ENCODE measurements at places on chromosomes 7 and 10.

DNA sequence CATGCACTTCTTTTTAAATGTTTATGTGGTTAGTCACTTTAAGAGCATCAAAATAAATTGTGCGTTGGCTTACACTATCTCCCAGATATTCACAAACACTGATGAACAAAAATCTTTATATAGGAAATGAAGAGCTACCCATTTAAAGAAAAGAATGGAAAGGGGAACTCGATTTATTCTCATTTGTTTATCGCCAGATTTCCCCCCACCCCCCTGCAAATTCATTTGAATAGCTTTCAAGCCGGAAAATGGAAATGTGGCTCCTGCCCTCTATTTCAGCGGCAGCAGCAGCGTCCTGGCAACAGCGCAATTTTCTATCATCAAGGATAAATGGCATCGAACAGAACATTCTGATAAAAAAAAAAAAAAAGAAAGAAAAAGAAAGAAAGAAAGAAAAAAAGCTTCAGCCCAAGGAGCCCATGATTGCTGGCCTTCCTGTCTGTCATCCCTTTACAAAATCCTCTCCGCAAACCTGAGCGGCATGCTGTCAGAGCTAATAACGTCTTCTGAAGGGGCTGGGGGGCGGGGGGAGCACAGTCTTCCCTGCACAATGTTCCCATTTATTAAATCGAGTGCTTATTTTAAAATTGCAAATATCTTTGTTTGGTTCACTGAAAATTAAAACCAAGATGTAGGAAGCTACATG is 13.7 kb upstream of the DLX6 start:
- no peak for DNase-seq

DNA sequence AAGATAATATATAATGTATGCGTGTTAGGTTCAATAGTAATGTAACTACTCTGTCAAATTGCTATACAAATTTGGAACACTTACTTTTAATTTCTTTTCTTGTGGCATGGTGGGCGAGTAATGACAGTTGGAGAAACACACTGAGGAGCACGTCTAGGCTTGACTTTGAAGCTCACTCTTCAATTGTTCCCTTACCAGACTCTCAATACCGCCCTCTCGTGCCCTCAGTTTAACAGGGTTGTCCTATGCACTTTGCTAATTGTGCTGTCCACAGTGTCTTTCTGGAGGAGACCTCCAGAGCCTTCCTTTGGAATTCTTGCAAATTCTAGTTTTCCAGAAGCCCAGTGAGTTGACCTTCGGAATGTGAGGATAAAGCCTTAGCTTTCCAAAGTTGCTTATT is 107.2 kb upstream of the RELN start:
- no peak for DNase-seq

DNA sequence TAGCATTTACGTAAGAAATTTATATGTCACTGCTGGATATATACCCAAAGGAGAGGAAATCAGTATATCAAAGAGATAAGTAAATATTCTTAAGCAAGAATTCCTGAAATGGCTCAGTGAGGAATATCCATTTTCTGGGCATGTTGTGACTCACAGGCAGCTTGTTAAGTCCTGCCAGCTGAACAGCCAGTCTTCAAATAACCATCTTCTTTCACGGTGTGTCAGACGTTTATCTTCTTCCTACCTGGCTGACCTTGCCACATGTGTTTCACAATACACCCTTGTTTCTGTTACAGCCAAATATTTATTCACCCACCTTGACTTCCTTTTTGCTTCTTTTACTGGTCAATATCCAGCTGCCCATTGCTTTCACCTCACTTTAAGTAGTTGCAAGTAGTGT is 648.1 kb downstream of the ANKRD7 start:
- DNase-seq = peak; percentile 64

- DNase-seq = no peak
Measured at GRCh38 chr7:157875230-157876179, 538.7 kb downstream of the DNAJB6 start.

GRCh38 chr10:11177926-11178471 is 160.3 kb downstream of the CELF2 start:
- no peak for DNase-seq

GRCh38 chr10:5089865-5090264 is 4.3 kb upstream of the AKR1C3 start:
- DNase-seq = no peak

- no peak for DNase-seq
Measured at GRCh38 chr7:8831376-8831775, 398.0 kb downstream of the NXPH1 start.

DNA sequence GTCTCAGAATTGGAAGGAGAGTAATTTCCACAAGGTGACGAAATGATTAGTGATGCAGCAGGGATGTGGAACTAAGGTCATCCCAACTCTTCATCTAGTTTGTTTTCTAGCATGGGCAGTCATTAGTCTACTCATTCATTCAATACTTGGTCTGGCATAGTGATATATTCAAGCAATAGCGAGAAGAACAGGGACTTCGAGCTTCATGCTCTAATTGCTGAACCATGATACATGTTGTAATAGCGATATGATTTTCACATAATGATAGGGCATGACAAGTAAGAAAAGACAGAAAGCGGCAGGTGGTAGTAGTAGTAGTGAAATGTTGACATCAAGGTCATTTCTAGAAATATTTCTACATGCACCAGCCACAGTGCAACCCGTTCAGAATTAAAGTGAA is 652.1 kb downstream of the PHTF2 start:
- DNase-seq = peak; percentile 34

- no peak for DNase-seq
Measured at GRCh38 chr7:130278860-130279259, 12.2 kb downstream of the CPA2 start.

DNA sequence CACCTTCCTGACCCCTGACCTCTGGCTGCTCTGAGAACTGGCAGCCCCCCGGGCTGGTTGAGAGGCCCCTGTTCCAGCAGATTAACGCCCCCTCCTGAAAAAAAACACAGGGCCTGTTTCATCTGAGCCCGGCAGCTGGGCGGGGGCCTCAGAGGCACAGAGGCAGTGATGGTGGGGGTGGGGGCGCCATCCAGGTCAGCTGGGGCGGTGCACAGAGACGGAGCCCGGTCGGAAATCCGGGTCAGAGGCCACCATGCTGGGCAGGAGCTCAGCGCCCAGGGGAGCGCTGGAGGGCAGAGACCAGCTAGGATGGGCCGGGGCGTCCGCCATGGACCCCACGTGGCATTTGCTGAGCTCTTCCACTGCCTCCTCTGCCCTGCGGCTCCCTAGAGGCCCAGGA is 68.0 kb downstream of the UNCX start:
- no peak for DNase-seq

GRCh38 chr10:133124357-133125211 is 35.4 kb upstream of the KNDC1 start:
- DNase-seq = no peak

- no peak for DNase-seq
Measured at GRCh38 chr7:131972251-131972650, 415.8 kb upstream of the PODXL start.

- DNase-seq = no peak
Measured at GRCh38 chr7:30525429-30525828, 20.8 kb upstream of the GGCT start.

DNA sequence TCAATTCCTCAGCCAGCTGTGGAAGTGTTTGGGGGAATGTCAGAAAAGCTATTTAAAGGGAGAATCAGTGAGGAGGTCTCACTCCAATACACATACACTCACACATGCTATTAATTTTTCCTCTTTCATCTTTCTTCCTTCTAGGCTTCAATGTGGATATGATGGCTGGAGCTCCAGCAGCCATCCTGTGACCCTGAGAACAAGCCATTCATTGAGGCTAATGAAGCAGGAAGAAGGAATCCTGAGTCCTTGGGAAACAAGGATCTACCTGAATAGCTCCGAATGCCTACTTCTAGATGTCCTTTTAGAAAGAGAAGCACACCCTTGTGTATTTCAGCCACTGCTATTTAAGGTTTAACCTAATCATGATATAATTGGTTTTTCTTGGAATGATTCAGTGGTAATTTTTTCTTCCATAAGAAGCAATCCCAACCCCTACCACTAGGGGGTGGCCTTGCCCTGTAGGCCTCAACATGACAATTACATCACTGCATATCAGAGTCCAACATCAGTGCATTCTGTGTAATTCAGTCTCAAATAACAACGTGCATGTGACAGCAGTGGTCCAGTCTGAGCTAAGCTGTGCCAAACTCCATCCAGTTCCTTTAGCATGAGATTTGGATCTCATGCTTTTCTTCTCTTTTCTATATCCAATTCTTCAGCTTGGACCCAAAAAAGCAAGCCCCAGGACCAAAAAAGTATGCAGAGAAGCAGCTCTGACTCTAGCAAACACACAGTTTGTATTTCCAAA is 85.3 kb upstream of the ANKRD1 start:
- DNase-seq = peak; percentile 48

DNA sequence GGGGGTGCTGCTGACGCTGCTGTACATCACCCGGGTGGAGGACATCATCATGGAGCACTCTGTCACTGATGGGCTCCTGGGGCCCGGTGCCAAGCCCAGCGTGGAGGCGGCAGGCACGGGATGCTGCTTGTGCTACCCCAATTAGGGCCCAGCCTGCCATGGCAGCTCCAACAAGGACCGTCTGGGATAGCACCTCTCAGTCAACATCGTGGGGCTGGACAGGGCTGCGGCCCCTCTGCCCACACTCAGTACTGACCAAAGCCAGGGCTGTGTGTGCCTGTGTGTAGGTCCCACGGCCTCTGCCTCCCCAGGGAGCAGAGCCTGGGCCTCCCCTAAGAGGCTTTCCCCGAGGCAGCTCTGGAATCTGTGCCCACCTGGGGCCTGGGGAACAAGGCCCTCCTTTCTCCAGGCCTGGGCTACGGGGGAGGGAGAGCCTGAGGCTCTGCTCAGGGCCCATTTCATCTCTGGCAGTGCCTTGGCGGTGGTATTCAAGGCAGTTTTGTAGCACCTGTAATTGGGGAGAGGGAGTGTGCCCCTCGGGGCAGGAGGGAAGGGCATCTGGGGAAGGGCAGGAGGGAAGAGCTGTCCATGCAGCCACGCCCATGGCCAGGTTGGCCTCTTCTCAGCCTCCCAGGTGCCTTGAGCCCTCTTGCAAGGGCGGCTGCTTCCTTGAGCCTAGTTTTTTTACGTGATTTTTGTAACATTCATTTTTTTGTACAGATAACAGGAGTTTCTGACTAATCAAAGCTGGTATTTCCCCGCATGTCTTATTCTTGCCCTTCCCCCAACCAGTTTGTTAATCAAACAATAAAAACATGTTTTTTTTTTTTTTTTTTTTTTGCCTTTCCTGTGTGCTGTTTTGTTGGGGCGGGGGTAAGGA is 55.8 kb downstream of the TSPAN15 start:
- no peak for DNase-seq

DNA sequence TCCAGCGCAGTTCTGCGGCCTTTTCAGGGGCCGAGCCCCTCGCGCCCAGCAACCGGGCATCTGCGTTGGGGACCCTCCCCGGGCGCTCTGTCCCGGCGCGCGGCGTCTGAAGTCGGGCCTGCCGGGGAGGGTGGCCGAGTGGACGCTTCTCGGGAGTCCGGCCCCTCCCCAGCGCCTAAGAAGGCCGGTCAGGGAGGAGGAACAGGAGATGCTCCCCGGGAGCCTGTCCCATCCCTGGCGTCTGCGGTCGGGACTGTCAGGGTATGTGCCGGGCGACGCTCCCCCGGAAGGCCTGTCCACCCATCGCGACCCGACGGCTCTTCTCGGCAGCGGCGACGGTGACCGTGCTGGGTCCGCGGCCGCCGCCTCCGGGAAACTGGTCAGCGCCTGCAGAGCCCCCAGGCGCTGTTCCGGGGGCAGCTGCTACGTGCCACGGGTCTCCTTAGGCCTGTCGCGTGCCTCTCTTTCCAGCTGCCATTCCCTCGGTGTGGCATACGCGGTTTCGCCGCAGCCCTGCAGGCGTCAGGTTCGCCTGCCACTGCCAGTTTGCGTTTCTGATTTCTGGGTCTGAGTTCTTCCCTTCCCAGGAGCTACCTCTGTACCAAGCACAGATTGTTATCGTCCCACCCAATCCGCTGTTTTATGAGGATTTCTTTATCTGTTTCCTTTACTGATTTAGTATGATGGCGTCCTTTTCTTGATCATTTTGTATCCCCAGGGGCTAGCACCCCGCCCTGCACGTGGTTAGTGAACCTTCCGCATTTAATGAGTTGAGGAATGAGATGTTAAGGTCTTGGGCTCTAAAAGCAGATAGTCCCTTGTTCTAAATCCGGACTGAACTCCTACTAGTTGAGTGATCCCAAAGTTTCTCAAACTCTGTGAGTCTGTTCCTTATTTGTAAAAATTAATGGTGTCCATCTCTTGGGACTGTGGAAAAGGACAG is 782 bp downstream of the IFIT5 start:
- peak; percentile 37 for DNase-seq

DNA sequence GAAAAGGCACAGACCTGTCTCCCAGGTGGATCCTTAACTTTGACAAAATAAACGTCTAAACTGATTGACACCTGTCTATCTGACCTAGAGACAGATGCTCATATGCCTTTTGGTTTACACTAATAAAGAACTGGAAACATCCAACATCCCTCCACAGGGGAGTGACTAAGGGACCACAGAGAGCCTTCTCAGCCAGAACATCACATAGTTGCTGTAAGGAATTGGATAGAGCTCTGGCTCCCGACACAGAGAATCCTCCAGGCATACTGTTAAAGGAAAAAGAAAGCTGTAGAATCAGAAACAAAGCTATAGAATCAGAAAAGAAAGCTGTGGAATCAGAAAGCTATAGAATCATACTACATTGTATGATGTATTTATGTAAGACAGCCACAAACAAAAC is 258.8 kb downstream of the STK31 start:
- DNase-seq = no peak

- DNase-seq = no peak
Measured at GRCh38 chr10:122421054-122421625, 33.3 kb upstream of the ARMS2 start.

GRCh38 chr7:82442492-82443035 is 1.0 kb downstream of the CACNA2D1 start:
- DNase-seq = peak; percentile 25

- DNase-seq = no peak
Measured at GRCh38 chr10:128431083-128431482, 304.9 kb upstream of the MKI67 start.

DNA sequence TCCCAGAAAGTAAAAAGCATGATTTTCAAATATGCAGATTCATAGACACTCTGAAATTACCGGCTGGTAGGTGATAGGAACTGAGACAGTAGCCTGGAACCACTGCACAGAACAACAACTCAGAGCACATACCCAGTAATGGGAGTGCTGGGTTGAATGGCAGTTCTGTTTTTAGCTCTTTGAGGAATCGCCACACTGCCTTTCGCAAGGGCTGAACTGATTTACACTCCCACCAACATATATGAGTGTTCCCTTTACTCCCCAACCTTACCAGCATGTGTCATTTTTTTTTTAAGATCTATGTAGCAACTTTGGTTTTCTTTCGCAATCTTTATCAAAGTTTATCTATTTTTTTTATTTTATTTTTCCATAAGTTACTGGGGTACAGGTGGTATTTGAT is 358.8 kb downstream of the CALN1 start:
- no peak for DNase-seq

Data from NCI-H2081 (cell line).